ENCODE measurements at places on chromosomes 16 and 17. TPM values are rescaled to one million over a fixed set of nuclear protein-coding genes. Genes with fewer than 3 reads are reported as not detected.

DNA sequence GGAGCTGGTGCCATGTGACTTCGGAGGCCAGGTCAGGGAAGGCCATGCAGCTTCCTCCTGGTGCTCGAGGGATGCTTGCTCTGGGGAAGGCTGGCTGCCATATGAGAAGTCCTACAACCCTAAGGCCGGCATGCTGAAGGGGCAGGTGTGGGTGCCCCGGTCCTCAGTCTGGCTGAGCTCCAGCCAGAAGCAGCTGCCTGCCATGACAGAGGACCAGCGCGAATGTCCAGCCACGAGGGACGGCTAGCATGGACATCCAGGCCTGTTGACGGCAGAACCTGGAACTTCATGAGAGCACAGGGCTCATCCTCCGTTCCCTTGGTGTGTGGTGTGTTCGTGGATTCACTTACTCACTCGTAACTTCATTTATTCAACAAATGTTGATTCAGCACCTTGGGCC, 140.6 kb downstream of the IRF8 start:
- no peak for DNase-seq

DNA sequence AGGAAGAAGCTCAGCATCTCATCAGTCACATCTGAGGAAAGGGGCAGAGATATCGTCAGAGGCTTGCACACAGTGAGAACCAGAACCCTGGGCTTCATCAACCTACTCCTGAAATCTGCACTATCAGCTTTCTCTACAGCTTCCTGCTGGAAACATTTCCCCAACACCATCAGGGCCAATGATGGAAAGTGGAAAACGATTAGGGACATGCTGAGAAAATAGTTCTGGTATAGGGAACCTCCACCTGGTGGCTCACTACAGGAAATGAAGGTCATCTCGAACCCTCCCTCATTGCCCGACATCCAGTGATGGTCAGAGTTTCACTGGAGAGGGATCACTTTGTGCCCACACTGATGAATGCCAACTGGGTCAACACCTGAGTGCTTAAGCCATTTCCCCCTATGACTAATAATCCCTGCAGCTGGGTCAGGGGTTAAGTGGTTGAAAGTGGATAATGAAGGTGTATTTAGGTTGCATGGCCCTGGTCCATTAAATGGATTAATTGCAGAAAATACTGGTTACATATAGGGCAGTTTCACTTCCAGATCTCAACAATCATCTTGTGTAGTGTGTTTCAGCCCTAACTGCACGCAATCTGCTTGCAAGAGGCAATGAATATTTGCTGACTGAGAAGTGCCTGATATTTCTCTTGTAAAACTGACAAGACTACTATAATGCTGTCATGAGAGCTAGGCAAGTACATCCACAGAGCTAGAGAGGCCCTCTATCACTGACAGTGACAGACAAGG, 43.1 kb upstream of the GSG1L start:
- no peak for DNase-seq

DNA sequence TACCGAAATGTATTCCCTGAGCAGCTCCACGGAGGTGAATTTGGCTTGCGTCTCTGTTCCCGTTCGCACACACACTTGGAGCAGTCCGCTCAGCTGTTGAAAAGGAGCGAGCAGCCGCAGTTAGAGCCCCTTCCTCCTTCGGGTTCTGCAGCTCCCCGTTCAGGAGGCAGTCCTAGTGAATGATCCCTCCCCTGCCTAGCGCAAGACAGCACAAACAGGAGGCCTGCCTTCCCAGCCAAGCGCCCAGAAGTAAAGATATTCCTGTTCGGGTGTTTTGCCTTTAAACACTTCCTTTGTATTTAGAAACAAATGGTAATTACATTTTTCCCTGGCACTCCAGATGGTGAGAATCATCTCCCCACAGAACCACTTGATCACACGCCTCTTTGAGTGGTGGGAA, 64.7 kb downstream of the ABCC12 start:
- no peak for DNase-seq

- DNase-seq: no peak
These were observed 17.6 kb downstream of the RCVRN start for GRCh38 chr17:9887508-9887907.

GRCh38 chr17:63826468-63827001, 696 bp upstream of the PSMC5 start:
- no peak for DNase-seq

DNA sequence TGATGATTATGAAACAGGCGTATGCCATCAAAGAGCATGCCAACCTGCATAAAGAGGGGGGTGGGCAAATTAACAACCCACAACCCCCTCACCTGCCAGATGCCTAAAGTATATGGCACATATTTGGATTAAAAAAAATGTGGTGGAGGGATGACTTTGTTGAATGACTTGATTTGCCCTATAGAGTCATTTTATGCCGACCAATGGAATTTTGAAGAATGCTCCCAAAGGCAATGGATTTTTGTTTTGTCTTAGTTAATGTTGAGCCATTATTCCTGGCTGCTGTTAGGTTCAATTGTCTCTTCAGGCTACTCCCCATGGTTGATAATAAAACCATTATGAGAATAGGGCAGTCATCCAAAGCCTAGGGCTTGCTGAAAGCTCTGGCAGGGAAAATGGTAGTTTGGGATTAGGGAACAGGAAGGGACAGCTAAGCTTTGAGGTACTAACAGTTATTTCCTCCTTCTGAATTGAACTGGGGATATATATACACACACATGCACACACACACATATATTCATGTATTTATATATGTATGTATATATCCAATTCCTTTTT, 5.8 kb upstream of the CHCT1 start:
- DNase-seq: no peak

Gene HEATR9
- not detected for polyA plus RNA-seq

Gene NPW
- polyA plus RNA-seq: 2.7 TPM

GRCh38 chr16:83925095-83925905, 26.4 kb downstream of the MLYCD start:
- no peak for DNase-seq

Gene SCNN1B
- polyA plus RNA-seq: 2.3 TPM

DNA sequence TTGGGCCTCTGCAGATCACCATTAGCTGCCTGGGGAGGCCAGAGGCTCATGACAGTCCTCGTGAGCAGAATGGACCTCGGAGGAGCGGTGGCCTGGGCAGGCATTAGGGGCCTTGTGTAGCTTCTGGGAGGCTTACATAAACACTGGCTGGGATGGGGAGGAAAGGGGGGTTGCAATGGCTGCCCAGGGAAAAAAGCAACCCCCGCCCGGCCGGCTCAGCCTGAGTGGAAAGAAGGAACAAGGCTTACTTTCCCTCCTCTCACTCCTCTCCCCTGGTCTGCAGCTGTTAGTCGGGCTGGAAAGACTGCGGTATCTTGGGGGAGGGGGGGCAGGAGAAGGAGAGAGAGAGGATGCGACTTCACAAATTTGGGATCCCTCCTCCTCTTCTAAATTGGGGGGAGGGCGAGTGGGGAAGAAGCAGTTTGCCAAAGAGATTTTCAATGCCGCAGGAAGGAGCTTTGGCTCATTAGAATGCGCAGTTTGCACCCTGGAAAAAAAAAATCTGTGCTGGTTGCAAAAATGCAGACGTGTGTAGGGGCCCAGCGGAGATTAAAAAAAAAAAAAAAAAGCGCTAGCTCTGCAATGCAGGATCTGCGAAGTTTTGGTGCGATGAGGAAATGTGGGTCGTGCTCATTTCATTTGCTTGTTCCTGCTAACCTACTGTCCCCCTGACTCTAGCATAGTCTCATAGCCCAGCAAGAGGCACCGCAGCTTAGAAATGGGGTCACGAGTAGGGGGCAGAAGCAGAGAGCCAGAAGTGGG, 6.6 kb upstream of the NR1D1 start:
- no peak for DNase-seq

Gene AANAT
- not detected for polyA plus RNA-seq

- no peak for DNase-seq
These were observed 15.7 kb upstream of the CCL1 start for GRCh38 chr17:34378664-34379101.

Gene ALOX15
- 1.1 TPM for polyA plus RNA-seq

- DNase-seq: no peak
These were observed 11.5 kb upstream of the KRT10 start for GRCh38 chr17:40833882-40834281.

DNA sequence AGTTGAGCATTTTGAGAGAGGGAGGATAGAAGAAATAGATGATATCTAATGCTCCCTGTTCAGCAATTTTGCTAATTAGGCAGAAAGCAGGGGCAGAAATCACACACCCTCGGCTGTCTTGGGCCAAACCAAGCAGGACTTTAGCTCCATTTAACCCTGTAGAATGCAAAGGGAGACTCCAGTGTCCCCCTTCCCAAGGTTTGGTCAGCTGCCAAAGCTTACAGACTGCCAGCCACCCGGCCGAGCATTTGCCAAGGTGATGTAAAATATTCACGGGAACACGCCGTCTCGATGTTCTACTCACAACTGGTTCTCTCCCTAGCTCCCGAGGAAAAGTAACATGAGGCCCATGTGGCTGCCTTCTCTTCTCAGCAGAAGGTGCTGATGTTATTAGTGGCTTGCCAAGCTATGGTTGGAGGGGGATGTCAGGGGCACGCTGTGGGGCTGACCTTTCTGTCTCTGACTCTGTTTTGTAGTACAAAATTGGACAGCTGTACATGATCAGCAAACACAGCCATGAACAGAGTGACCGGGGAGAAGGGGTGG, 155.3 kb downstream of the PITPNC1 start:
- peak; percentile 70 for DNase-seq

- no peak for DNase-seq
These were observed 16.4 kb upstream of the KDM6B start for GRCh38 chr17:7817643-7817964.

- DNase-seq: no peak
These were observed 11.8 kb downstream of the NXPH3 start for GRCh38 chr17:49587366-49588073.

- DNase-seq: no peak
These were observed 208.1 kb downstream of the ABCC12 start for GRCh38 chr16:47947723-47948122.

DNA sequence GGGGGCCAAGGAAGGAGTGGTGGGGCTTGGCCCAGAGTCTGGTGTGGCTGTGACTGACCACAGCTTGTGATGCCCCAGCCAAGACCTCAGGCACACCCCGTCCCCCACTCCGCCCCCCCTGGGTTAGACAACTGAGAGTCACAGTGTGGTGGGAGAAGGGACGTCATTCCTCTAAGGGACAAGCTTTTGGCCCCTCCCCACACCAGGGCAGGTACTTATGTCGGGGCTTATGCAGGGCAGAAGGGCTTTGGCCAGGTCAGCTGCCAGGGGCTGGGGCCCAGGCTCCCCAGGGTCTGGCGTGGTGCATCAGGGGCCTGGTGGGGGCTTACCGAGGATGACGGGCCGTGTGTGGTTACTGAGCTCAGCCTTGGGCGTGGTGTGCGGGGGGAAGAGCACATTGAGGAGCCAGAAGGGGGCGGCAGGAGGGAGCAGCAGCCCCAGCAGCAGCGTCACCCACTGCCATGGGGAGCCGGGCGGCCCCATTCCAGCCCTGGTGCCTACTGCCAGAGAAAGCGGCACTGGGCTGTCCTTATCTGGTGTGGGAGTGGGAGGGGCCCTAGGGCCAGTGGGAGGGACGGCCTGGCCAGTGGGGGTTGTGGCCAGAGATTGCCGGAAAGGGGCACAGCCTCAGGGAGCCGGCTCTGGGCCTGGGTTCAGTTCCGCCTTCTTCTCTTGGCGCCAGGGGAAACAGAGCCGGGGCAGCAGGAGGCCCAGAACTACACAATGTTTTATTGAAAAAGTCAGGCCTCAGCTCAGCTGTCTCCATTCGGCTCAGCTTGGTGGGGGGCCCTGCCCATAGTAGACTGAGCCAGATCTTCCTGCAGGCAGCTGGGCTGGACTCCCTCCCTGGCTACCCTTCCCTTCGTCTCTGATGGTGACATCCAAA, at the start of gene LCAT:
LCAT (minus strand) TSS at position 502 of the 886 bp plus-strand sequence; CDS start at position 483, 19 bp downstream.
- no peak for DNase-seq

DNA sequence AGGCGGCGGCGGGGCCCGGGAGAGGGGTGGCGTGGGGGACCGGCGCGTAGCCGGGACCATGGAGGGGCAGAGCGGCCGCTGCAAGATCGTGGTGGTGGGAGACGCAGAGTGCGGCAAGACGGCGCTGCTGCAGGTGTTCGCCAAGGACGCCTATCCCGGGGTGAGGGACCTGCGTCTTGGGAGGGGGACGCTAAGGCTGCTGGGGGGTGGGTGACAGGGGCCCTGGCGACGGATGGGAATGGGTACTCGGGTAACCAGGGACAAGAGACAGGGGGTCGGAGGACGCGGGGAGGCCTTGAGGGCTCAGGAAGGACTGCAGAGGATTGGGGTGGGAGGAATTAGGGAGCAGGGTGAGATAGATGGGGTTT, 243 bp downstream of the RND2 start:
- peak; percentile 81 for DNase-seq

DNA sequence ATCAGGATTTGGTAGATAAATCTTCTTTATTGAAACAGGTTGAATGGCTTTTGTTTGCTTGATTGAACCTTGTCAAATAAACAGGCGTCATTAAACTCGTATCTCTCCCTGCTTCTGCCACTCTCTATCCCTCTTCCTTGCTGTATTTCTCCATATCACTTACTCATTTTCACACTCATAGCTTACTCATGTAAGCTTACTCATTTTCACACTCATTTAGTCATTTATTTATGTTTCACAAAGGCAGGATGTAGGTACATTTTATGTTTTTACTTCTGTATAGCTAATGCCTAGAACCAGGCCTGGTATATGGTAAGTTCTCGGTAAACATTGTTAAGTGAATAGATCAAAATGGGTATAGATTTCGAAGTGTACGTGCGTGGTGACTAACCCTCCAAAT, 450.0 kb downstream of the PMP22 start:
- no peak for DNase-seq

- DNase-seq: no peak
These were observed 216.4 kb downstream of the GSG1L start for GRCh38 chr16:27847030-27847550.

DNA sequence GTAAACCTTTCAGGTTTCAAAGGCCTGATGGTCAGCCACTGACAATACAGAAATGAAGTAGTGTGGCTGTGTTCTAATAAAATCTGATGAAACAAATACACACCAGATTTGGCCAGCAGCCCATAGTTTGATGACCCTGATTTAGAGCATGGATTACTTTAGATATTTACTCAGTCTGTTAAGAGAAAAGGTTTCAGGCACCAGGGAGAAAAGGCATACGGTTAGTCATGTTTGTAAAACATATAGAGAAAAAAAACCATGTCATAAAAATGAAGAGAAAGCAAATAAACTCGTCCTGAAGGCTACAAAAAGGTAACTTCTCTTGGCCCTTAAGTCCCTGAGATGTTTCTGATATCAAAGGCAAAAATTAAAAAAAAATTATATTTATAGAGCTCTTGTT, 112.1 kb downstream of the ADAMTS18 start:
- DNase-seq: no peak

DNA sequence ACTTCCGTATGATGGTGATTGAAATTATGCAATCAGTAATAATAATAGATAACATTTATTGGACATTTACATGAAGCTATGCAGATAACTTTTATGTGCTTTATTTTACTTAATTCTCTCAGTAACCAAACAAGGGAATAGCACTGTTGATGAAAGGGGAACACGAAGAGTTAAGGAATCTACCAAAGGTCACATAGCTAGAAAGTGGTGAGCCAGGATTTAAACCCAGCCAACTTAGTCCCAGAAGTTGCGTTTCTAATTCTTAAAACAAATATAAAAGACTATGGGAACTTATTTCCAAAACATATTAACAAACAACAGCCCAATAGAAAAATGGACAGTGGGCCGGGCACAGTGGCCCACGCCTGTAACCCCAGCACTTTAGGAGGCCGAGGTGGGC, 9.7 kb downstream of the SPNS3 start:
- DNase-seq: no peak

- DNase-seq: no peak
These were observed 20.5 kb downstream of the MYO15A start for GRCh38 chr17:18129041-18129502.

- peak; percentile 94 for DNase-seq
These were observed 23.9 kb downstream of the ZNF213 start for GRCh38 chr16:3158510-3159314.
